Cardiac muscle cell (in vitro differentiated cells and primary cell): ENCODE measurements at places on chromosomes 6 and 20. TPM values are rescaled to one million over a fixed set of nuclear protein-coding genes. Genes with fewer than 3 reads are reported as not detected.

- no peaks in the 10 kb centered on the region for H3K36me3 ChIP-seq
These were observed 17.7 kb downstream of the TGM6 start for GRCh38 chr20:2398449-2398848.

SERINC1 gene
- 89.2 and 91.5 TPM in 2 replicates for total RNA-seq

CLDN20 gene
- total RNA-seq, result not detected in 2 replicates

- no peak overlapping the region for H3K27ac ChIP-seq
- no peaks in the 10 kb centered on the region for H3K27me3 ChIP-seq
- no peak overlapping the region for H3K4me3 ChIP-seq
- no peaks in the 10 kb centered on the region for H3K36me3 ChIP-seq
- no peak for DNase-seq
These were observed 50.5 kb downstream of the CRYBG1 start for GRCh38 chr6:106411056-106411455.
